ENCODE measurements at places on chromosomes 11 and 22. TPM values are rescaled to one million over a fixed set of nuclear protein-coding genes. Genes with fewer than 3 reads are reported as not detected.

DNA sequence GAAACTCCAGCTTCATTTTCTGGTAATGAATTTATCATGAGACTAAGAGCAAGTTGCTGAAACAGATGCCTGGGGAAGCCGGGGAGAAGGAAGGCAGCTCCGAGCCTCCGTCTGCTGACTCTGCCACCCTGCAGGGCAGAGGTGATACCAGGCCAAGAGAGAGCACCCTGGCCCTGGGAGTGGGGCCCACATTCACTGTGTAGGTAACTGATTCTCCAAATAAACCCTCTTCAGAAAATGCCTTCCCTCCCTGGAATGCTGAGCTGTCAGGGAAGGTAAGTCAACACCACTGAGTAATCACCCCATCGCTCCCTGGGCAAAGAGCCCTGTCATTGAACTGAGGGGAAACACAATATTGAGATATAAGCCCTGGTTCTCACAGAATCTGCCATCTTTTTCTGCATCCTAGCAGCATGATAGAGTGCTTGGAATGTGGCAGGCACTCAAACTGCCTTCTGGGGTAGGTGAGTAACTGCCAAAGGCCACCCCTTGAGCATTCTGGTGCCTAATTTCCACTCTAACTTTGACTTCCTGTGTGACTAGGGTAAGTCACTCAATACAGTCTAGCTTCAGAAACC lies 147.6 kb downstream of the SPATA19 start:
- no peak overlapping the region for H3K27ac ChIP-seq
- DNase-seq: no peak
- H3K4me3 ChIP-seq: no peak overlapping the region
- no peaks in the 10 kb centered on the region for H3K36me3 ChIP-seq
- no peaks in the 10 kb centered on the region for H3K27me3 ChIP-seq
- H3K4me1 ChIP-seq: no peaks in the 10 kb centered on the region

DNA sequence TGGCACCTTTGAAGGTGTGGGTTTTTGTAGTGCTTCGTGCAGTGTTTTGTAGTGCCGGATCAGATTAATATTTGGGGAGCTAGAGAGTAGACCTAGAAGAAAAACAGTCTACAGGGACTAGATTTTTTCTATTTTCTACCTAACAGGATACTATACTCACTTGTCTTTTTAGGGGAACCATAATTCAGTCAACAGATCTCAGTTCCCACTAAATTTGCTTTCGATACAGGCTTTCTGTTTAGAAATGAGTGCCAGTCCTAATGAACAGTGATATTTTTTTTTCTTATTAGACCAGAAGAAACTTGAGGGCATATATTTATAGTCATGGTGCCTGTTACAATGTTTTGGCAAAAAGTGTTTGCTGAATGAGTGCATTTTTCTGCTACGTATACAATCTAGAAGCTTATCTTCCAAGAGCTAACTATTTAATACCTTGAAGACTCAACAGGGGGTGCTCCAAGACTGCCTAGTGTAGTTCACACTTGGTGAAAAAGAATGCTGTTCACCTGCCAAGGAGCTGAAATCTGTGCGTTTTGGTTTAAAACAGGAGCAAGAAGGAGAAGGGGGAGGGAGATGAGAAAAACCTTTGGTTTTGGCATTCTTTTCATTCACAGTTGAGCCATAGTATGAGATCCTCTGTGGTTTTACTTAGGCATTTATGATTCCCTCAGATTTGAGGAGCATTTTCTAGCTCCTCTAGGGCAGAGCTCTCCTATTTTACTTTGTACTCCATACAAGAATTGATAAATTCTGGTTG lies 44.9 kb upstream of the VSTM5 start:
- no peak overlapping the region for H3K27ac ChIP-seq
- H3K4me1 ChIP-seq: no peaks in the 10 kb centered on the region
- DNase-seq: peak; percentile 30
- no peaks in the 10 kb centered on the region for H3K36me3 ChIP-seq

DNA sequence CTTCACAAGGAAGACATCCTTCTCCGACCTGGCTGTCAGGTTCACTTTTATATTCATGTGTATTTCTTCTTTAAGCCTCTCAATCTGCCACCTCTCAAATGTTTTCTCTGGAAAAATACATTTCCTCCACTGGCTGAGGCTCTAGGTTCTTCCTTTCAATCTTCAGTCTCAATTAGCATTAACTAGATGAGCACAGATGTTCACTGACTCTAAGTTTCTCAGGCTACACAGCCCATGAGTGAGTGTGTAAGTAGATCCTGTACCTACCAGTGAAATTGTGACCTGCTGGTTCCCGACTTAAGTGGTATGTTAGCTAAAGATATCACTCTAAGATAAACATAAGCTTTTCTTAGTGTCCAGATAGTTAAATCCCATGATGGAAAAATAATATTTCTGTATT lies 206.9 kb downstream of the ADAMTS15 start:
- H3K27me3 ChIP-seq: no peaks in the 10 kb centered on the region
- H3K4me3 ChIP-seq: no peak overlapping the region
- H3K36me3 ChIP-seq: no peaks in the 10 kb centered on the region
- no peak for DNase-seq
- no peaks in the 10 kb centered on the region for H3K4me1 ChIP-seq
- H3K27ac ChIP-seq: no peak overlapping the region

GRCh38 chr11:16000065-16000464 lies 356.3 kb downstream of the SOX6 start:
- no peak overlapping the region for H3K4me3 ChIP-seq
- H3K36me3 ChIP-seq: no peaks in the 10 kb centered on the region

OR52I1 gene
- total RNA-seq: not detected

APOL5 gene
- not detected for total RNA-seq

DERL3 gene
- 2.9 TPM for total RNA-seq

ANO5 gene
- 0.09 TPM for total RNA-seq

Measured in CD4-positive, alpha-beta memory T cell (primary cell).